Stimulated activated CD4-positive, alpha-beta T cell treated with anti-CD3 and anti-CD28 coated beads, TNF-alpha, amount 100 ng/mL, for 48 hours (primary cell): ENCODE measurements at places on chromosomes 11 and 22.

- no peak for DNase-seq
These were observed 1.2 kb downstream of the DPAGT1 start for GRCh38 chr11:119100246-119100970.

DNA sequence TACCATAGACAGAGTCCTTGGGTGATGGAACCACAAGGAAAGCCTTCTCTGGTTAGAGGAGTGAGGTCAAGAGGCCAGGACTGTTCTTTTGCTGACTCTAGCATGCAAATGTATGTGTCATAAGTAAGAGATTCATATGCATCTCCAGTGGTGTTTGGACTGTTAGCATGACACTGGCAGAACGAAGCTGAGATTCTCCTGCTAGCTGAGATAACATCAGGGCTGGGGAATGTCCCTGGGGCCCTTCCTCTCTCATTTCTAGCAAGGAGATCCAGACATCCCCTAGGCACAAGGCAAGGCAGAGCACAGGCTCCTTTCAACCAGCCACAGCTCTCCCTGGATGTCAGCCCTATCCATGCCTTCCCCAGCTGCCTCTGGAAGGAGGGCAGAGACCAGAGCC lies 711.3 kb downstream of the OPCML start:
- no peak for DNase-seq

DNA sequence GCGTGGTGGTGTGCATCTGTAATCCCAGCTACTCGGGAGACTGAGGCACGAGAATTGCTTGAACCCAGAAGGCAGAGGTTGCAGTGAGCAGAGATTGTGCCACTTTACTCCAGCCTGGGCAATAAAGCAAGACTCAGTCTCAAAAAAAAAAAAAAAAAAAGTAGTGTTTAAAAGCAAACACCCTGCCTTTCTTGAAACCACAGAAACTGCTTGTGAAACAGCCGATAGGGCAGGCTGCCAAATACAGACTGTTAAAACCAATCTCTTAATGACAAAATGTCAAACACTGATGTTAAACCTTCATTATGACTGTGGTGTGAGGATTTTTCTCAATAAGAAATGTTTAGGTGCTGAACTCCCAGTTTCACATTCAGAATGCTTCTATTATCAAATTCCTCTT lies 27.3 kb downstream of the MARK2 start:
- DNase-seq, result peak; percentile 75

GRCh38 chr11:12842933-12843636 lies 166.0 kb upstream of the RASSF10 start:
- no peak for DNase-seq

- no peak for DNase-seq
These were observed 69.8 kb downstream of the RELT start for GRCh38 chr11:73445980-73446379.

DNA sequence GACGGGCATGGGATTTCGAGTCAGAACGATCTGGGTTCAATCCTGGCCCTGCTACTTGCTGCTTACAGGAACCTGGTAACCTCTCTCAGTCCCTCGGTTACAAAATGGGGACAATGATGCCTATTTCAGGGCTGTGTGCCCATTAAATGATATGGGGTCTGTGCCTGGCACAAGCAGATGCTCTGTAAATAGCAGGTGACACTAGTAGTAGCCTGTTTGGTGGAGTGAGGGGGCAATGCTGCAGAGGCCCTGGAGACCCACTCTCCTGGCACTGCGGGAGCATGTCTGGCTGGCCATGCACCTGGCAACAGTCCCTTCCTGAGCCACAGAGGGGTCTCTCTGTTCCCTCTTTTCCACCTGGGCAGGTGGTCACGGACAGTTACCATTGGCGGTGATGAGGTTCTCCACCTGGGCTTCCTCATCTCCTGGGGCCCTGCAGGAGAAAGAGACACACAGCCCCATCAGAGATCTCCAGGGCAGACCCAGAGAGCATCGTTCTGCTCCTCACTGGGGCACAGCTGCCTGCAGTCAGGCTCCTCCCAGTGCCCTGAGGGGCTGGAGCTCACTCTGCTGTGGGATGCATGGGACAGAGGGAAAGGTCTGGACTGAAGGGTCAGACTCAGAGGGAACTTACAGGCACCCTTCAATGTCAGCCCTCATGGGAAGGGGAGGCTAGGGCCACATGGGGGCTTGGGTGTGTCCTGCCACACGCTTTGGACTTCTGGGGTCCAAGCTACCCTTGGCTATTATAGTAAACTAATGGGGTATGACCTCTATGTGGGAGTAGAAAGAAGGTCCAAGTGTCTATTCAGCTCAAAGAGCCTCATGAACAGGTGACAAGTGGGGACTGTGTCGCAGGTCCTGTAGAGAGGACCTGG lies 15.6 kb upstream of the FXYD2 start:
- DNase-seq, result no peak

GRCh38 chr11:11463405-11463804 lies 110.4 kb upstream of the CSNK2A3 start:
- DNase-seq, result no peak

DNA sequence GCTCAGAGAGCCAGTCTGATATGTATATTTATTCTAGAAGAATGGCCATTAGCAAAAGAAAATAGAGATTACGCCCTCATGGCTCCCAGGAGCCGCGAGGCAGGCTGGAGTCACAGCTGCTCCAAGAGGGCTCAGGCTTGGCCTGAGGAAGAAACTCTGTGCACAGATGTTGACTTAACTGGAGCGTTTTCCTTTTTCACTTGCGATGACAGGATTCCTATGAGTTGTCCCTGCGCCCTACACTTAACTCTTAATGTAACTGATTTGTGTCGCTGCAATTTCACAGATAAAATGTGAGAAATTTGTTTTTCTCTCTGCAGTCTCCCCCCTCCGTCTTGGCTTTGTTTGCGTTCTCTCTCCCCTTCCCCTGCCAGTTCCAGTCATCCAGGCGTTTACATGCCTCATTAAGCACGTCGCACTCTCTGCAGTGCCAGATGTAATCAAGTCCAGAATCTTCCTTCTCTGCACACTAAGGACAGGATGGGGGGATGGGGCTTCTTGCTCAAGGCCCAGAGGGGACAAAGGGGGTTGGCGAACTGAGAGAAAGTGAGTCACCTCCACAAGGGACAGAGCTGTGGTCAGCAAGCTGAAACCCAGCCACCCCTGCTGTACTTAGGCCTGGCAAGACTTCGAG lies 1060.1 kb downstream of the NTM start:
- no peak for DNase-seq

DNA sequence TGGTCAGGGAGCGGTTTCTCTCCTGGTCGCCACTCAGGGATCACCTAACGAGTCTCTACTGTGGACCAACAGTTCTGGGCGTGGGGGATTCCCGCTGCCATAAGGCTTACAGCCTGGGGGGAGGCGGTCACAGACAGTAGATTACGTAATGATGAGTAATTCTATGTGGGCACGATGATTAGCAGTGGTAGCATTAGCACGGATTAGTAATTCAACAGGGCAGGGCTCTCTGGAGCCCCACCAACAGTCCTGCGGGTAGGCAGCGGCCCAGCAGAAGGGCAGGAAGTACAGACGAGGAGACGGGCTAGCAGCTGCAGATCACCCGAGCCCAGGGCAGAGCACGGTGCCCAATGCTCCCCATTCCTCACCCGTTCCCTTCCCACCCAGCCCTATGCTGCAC lies 3.6 kb downstream of the SHISAL1 start:
- no peak for DNase-seq

GRCh38 chr11:120643284-120643683 lies 131.7 kb downstream of the GRIK4 start:
- no peak for DNase-seq

GRCh38 chr11:18676803-18677202 lies 21.8 kb upstream of the TMEM86A start:
- no peak for DNase-seq

DNA sequence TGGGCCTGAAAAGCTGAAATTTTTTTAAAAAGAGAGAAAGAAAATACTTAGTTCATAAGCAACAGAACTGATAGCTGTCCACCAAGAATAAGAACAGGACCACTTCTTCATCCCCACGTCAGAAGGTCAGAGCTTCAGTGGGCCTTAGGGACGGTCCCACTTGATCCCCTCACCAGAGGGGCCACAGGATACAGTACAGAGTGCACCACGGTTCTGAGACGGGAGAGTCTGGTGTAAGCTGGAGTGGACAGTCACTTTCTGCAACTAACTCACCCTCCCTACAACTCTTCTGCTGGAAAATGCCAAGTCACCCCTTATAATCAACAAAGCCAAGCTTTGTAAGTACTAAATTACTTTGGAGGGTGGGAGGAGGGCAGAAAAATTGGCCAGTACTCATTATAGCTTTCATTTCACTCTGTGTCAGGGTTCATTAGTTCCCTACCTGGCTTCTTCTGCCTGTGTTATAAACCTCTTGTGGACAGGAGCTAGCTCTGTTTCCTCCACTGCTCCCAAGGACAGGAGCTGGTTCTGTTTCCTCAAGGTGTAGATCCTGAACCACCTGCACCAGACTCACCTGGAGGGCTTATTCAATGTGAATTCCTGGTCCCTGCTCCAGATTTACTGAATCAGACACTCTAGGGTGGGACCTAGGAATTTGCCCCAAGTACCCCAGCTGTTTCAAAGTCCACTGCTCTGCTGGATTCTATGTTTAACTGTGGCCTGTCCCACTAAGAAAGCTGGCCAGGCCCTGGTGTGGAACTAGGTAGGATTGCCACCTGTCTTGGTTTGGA lies 39.6 kb downstream of the SCGB1A1 start:
- DNase-seq, result no peak

DNA sequence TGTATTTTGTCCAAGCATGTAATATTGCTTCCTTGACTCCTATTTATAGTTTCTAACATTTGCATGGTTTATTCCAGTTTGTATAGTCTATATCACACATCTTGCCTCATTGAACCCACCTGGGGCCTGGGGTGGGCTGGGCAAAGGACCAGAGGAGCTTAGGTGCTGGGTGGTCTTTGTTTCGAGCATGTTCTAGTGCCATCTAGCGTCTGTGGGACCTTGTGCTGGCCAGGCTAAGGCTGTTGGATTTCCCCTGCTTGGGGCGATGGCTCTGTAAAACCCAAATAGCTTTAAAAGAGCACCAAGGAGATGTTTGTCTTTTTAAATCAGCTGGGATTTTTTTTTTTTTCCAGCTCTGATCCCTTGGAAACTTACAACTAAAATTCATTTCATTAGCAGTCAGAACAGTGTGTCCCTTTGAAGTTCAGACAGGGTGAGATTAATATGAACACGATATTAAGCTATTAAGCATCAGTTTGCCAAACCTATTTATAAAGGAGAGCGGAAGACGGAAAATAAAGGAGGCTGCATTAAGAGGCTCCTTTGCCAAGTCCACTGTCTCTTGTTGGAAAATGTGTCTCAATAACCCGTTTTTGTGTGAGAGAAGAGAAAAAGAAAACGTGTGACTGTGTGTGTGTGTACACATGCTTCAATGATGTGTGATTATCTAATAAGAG lies 157.4 kb downstream of the COMMD9 start:
- DNase-seq, result no peak

- no peak for DNase-seq
These were observed 86.9 kb upstream of the IGLL5 start for GRCh38 chr22:22800716-22801115.

GRCh38 chr11:128936606-128937251 lies 5.9 kb downstream of the TP53AIP1 start:
- no peak for DNase-seq

DNA sequence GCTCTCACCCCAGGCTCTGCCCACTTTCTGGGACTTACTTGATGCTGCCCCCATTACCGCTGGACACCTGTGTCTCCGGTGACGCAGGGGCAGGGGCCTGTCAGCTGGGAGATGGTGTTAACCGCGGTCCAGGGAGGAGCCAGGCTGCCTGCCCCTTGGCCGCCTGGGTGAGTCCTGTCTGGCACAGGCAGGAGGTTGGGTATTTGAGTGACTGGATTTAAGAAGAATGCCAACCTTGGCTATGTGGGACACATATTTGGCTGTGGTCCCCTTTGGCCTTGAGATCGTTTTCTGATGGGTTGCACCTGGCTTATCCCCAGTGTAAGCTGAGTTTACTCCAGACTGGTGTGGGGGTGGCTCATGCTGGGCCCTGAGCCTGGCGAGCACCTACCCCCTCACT lies 2.5 kb downstream of the MUC6 start:
- DNase-seq, result no peak

GRCh38 chr11:36186340-36187175 lies 102.7 kb downstream of the COMMD9 start:
- no peak for DNase-seq

DNA sequence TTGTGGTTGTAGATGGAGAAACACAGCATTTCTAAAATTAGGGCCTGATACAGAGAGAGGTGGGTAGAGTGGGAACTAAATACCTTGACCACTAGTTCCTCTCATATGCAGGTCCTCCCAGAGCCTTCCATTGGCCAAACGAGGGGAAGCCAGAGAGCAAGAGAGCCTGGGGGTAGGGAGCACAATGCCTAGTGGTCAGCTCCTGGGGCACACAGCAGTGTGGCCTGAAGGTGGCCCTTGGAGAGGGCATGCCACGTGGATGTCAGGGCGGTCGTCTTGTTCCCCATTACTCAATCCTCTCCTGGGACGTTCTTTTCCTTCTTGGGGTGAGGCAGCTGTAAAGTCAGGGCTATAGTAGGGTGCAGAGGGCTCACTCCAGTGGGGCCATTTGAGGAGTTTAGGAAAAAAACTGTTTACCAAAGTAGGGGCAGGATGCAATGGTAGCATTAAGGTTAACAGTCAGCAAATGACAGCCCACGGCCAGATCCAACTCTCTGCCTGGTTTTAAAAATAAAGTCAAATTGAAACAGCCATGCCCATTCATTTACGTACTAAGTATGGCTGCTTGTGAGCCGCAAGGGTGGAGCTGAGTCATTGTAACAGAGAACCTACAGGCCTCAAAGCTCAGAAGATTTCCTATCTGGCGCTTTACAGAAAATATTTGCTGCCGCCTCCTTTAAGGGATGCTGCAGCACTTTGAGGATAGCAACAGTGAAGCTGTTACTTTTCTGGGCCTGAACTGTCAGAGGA lies 7.6 kb downstream of the MYO18B start:
- DNase-seq, result no peak

DNA sequence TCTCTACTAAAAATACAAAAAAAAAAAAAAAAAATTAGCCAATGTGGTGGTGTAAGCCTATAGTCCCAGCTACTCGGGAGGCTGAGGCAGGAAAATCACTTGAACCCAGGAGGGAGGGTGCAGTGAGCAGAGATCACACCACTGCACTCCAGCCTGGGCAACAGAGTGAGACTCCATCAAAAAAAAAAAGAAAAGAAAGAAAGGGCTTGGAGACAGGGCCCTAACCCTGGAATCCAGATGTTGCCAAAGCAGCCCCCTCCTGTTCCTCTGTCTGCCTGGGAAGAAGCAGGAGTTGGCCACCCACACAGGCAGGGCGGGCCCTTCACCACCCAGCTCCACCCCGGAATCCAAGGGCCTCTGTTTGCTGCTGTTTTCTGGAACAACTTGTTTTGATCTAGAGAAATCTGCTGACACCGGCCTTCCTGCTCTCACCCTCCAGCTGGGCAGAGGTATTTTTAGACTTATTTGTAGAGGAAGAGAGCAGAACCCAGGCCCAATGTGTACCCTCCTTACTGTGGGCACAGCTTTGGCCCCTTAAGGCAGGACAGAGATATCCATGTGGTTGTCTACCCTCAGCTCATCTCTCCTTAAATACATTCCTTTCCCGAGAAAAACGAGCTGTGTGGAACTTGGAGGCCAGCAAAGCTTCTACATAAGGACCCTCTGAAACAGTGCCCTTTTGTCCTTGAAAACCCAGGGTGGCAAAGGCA lies 2.7 kb upstream of the NEAT1 start:
- no peak for DNase-seq

- DNase-seq, result no peak
These were observed 255.9 kb downstream of the FAT3 start for GRCh38 chr11:92480499-92480898.
